ENCODE measurements at places on chromosomes 3 and 15.

- no peak for DNase-seq
Observed at GRCh38 chr3:30408105-30408557, 198.3 kb upstream of the TGFBR2 start.

- DNase-seq, result no peak
Observed at GRCh38 chr15:91860498-91860897, 7.0 kb downstream of the SLCO3A1 start.

DNA sequence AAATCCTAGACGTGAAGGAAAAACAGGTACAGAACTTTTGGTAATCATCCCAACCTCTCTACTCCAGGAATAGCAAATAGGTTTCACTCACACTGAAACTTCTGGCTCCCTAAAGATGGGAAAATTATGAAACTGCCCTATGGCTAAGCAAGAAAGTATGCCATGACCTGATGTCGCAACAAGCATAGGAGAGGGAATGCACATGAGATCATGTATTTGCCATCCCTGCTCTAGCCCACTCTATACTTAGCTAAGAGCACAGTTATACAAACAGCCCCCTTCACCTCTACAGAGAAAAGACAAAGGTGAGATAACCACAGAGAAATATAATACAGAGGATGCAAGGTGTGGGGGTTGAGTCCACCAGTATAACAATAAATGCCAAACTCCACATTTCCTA lies 102.7 kb downstream of the TBC1D5 start:
- DNase-seq, result no peak

DNA sequence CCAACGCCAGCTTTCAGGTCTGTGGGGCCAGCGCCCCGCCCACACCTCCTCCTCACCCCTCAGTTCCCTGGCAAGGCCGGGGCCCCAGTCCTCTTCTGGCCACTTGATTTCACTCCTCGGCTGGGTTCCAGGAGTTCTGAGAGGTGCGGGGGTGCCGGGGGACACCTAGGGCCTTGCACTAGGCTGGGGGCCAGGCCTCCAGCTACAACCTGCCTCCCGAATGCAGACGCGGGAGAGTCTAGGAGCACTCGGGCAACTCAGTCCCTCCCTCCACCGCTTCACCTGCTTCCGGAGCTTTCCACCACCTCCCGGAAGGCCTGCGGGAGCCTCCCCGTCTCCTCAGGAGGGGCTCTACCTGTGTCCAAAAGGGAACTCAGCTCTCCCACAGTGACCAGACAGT lies 35.6 kb downstream of the TNK2 start:
- no peak for DNase-seq

DNA sequence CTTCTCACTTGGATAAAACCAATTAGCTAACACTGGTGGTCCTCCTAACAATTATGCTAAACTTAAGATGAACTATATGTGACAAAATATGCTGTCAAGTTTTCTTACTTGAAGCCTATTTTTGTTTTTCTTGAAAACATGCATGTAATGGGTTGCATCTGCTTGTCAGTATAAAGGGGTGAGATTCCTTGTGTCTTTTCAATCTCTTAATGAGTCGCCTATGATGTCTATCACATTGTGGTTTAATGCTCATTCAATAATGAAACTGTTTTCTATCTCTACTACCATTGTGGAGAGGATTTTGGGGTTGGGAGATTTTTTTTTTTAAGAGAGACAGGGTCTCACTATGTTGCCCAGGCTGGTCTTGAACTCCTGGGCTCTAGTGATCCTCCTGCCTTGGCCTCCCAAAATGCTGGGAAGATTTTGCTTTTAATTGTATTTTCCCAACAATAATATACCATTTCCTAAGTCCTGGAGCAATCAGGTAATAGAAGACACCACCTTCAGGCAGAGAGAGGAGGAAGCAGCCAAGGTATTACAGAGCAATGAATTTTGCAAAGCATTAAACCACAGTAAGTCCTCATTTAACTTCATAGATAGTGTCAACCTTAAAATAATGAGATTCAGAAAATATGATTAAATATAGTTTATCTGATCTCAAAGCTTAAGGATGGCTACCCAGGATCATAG lies 17.4 kb upstream of the TRMT10C start:
- no peak for DNase-seq

DNA sequence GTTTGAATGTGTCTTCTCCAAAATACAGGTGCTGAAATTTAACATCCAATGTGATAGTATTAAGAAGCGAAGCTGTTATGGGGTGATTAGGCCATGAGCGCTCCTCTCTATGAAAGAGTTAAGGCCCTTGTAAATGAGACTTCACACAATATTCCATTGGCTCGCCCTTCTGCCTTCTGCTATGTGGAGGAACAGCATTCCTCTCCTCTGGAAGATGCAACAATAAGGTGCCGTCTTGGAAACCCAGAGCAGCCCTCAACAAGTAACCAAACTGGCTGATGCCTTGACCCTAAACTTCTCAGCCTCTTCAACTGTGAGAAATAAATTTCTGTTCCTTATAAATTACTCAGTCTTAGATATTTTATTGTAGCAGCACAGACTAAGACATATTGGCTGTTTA lies 874.6 kb downstream of the ROBO1 start:
- DNase-seq, result no peak

GRCh38 chr3:139284221-139284620 lies 59.6 kb upstream of the MRPS22 start:
- no peak for DNase-seq

DNA sequence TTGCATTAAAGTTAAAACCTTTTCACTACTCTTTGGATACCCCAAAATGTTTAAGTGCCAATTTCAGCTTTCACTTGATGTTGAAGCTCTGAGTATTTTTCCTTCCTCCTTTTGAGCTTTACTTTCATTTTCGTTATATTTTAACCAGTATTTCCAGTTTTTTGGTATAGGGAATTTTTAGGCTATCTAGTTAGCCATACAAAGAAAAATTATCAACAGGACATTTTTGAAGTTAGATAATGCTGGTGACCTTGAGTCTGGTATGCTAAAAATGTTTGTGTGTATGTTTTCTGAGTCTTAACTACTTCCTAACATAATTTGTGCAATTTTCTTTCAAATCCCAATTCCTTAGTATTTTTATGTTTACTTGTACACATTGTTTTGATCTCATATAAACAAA lies 284.8 kb downstream of the OTOL1 start:
- peak; percentile 47 for DNase-seq

DNA sequence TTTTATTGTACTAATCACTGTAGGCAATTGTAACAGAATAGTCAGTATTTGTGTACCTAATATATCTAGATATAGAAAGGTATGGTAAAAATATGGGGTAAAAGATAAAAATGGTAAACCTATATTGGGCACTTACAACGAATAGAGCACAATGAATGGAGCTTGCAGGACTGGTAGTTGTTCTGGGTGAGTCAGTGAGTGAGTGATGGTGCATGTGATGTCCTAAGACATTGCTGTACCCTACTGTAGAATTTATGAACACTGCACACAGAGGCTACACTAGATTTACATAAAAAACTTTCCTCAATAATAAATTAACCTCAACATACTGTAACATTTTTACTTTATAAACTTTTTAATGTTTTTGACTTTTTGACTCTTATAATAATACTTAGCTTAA lies 274.3 kb upstream of the PPP2R3A start:
- DNase-seq, result no peak

GRCh38 chr15:22954326-22954725 lies 25.8 kb downstream of the CYFIP1 start:
- DNase-seq, result no peak

DNA sequence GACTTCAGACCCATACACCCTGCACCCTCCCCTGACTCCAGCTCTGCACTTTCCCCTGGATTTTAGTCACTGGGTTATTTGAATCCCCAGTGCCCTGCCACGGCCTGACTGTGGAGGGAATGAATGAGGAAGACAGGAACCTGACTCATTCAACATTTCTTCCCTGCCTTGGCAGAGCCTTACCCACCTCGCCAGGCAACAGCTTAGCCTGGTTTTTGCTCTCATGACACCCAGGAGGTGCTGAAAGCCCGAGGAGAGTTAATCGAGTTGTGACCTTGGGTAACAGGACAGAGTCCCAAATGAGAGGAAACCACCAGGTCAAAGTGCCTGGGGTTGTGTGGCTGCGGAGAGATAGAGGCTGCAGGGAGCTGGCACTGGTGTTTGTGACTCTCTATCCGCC lies 128.3 kb downstream of the SMAD6 start:
- no peak for DNase-seq

GRCh38 chr3:182671541-182671940 lies 121.8 kb upstream of the ATP11B start:
- DNase-seq, result no peak

- DNase-seq, result no peak
Observed at GRCh38 chr3:23387286-23387918, 184.3 kb downstream of the UBE2E2 start.

DNA sequence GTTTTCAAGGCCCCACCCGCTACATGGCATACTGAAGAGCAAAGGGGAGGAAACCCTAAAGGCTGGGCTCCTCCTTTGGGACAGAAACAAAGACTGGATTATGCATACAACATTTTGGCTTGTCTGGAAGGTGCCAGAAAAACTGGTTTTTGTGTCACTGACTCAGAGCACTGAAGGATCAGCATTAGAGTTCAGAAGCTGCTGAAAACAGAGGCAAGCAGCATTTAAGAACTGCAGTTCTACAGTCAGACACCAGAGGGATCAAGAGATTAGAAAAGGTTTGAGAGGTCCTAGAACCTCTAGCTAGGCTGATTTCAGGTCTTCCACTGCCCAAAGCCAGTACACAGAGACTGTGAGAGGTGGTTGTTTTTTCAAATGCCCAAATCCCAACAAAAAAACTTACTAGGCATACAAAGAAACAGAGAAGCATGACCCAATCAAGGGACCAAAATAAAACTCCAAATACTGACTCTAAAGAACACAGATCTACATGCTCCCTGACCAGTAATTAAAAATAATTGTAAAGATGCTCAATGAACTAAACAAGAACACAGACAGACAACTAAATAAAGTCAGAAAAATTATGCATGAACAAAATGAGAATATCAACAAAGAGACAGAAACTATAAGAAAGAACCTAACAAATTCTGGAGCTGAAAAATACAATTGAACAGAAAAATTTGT lies 91.2 kb downstream of the SENP2 start:
- peak; percentile 44 for DNase-seq

GRCh38 chr3:48013288-48013980 lies 2.8 kb downstream of the MAP4 start:
- no peak for DNase-seq

DNA sequence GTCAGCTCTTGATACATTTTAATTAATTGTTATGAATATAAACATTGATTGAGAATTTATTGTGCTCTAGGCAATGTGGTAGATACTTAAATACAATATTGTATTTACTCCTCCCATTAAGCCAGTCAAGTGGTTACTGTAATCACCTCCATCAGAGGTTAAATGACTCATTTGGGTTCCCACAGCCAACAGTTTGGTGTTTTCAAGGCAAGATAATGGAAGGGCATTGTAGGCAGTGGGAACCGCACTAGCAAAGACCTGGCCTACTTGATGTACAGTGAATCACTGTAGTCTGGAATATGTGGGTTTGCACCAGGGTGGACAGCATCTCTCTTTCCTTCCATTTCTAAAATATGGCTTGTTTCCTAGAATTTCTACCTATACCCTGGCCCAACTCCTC lies 127.4 kb downstream of the EDEM1 start:
- DNase-seq, result no peak

DNA sequence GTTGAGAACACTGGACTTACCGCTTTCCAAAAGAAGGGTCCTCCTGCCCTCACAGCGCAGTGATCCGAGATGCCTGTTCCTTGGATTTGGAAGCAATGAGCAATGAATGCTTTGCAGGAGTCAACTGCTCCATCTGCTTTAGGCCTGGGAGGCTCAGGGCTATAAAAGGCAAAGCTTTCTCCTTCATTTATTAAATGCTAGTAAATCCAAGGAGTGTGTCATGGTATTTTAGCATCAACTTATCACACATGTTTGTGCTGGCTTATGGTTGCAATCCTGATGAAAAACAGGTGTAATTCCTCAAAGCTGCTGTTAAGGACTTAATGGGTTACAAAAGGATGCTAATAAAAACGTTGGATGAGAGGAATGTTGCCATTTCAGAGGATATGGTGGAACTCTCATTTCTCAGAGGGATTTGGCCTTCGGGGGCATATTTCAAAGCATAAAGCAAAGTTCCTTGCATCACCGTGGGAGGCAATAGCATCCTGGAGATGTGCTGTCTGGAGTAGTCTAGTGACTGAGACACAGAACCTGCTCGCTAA lies 158.5 kb upstream of the TPM1 start:
- no peak for DNase-seq

DNA sequence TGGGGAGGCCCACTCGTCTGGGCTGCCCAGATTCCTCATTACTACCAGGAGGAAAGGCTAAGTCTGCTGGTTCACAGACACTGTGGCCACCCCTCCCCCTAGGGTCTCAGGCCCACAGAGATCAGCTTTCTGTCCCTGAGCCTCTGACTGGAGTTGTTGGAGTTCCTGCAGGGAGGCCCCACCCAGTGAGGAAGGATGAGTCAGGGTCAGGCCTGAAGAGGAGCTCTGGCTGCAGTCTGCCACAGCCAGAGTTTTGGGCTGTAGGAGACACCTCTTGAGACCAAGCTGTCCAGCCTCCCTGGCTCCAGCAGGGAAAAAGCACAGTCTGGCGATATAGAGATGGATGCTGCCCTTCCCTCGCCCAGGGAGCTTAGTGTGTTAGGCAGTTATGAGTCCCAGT lies 720.9 kb upstream of the SEMA6D start:
- DNase-seq, result no peak

DNA sequence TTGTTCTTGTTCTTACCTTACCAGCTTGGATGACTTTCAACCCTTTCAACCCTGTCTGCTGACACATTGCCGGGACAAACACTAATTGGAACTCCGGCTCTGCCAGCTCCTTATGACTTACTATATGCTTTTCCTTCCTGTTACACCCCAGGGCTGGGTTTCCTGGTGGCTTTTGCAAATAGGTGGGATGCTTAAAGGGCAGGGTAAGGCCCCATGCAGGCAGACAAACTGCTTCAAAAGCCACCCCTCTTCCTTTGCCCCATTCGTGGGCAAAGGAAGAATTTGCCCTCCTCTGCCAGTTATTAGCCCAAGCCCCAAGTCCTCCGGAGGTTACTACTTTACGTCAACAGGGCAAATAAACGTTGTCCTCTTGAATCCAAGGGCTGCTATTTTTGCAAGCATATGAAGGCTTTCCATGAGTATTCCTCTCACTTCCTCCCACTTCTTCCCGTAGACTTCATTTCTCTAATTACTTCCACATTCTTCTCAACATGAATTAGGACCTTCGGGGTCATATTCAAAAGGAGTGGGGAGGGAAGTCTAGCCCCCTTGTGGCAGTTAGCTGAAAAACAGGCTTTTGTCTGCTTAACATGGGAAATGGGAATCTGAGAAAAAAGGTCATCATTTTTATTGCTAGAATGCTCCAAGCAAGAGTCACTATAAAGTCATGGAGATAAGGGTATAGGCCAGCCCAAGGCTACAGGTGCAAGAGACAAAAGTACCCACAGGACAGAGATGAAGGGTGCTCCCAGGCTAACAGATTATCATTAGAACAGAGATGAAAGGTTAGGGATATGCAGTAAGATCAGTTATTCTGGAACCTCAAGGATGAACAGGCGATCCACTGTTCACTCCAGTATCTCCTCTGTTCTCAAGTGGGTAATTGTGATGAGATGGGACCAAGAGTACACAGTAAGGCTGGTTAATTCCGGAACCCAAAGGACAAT lies 56.3 kb upstream of the FSTL1 start:
- DNase-seq, result peak; percentile 43

- DNase-seq, result no peak
Observed at GRCh38 chr3:16207031-16207430, 32.6 kb downstream of the GALNT15 start.
